Activated CD8-positive, alpha-beta memory T cell treated with anti-CD3 and anti-CD28 coated beads for 4 hours (primary cell): ENCODE measurements at places on chromosomes 11 and 22.

GRCh38 chr22:17164392-17165024 lies 5.4 kb upstream of the HDHD5 start:
- no peak for DNase-seq

GRCh38 chr11:2447951-2448650 lies 3.3 kb downstream of the KCNQ1 start:
- no peak for DNase-seq

- DNase-seq, result no peak
These were observed 190.7 kb downstream of the SNX19 start for GRCh38 chr11:130725421-130726233.

DNA sequence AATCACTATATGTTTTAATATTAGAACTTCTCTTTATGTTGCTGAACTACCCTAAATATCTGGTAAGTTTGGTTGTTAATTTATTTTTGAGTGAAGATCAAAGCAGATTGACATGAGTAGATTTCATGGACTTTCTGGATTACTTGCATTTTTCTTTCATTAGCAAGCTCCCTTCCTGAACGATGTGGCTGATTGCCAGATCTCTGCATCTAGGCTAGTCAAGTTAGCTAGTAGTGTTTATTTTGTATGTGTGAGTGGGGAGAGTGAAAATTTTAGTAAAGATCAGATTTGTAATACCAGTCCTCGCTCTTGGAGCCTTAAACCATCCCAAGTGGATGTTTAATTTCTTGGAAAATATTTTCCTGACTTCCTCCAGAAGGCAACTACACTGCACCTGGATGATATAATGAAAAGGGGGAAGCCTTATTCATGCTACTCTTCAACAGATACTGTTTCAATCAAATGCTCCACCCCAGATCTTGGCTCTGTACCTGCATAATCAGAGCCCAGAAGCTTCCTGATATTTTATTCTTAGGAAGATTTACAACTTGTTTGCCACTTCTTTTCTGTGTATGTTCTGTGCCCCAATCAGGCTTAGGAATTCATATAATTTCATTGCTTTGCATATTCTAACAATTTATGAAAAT lies 143.2 kb upstream of the GRIA4 start:
- DNase-seq, result no peak

- no peak for DNase-seq
These were observed 23.9 kb downstream of the TSPAN32 start for GRCh38 chr11:2325719-2326118.
